ENCODE measurements at places on chromosomes 1 and 21. TPM values are rescaled to one million over a fixed set of nuclear protein-coding genes. Genes with fewer than 3 reads are reported as not detected.

Gene TCHH
- total RNA-seq: not detected

Gene HP1BP3
- 151 TPM for total RNA-seq

Gene NEGR1
- total RNA-seq: 15.7 TPM

Gene NBPF19
- 7.7 TPM for total RNA-seq

Gene S100A16
- 495 TPM for total RNA-seq

Gene CNTN2
- total RNA-seq: not detected

Gene SLAMF9
- total RNA-seq: not detected

Gene COL24A1
- 0.25 TPM for total RNA-seq

Gene TRNAU1AP
- 22.0 TPM for total RNA-seq

Gene KCNK2
- total RNA-seq: 145 TPM

Gene ACTL8
- total RNA-seq: not detected

Gene SPRR5
- not detected for total RNA-seq

Gene C1QTNF12
- total RNA-seq: 0.38 TPM

Gene LRRC38
- total RNA-seq: not detected

Gene GPR61
- not detected for total RNA-seq

Gene KIF21B
- not detected for total RNA-seq

Gene MXRA8
- total RNA-seq: 1,040 TPM

Gene BRDT
- not detected for total RNA-seq

Gene NUF2
- 11.8 TPM for total RNA-seq

Gene CFHR4
- total RNA-seq: not detected
